HFFc6 (cell line): ENCODE measurements at places on chromosomes 6 and 20. TPM values are rescaled to one million over a fixed set of nuclear protein-coding genes. Genes with fewer than 3 reads are reported as not detected.

DNA sequence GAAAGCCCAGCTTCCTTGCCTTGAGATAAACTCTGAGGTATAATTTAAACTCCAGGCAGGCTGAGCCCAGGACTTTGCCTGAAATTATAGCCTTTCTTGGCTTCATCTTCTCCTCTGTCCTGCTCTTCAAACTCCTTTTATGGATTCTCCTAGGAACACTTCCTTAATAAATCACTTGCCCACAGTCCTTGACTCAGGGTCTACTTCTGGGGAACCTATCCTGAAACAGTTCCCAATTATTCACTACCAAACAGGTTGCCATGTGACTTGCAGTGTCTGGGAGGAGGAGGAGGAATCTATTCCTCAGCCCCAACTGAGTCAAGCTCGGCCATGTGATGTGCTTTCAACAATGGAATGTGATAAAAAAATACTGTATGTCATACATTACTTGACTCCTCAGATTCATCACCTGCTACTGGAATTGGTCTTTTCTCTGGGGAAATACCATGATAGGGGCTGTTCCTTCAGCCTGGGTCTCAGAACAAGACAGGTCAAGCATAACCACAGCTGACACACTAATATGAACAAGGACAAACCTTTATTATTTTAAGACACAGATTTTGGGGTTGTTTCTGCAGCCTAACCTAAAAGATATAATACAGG, 20.5 kb upstream of the CDKN1A start:
- DNase-seq: peak; percentile 59
- peaks cover 8% of the 10 kb centered on the region for H3K27me3 ChIP-seq
- no peak overlapping the region for H3K4me3 ChIP-seq
- no peak overlapping the region for H3K27ac ChIP-seq
- no peaks in the 10 kb centered on the region for H3K36me3 ChIP-seq

GRCh38 chr20:57985278-57985677, 243.2 kb downstream of the ANKRD60 start:
- no peak for DNase-seq
- no peaks in the 10 kb centered on the region for H3K36me3 ChIP-seq
- peaks cover 17% of the 10 kb centered on the region for H3K4me1 ChIP-seq
- no peak overlapping the region for H3K4me3 ChIP-seq
- peaks cover 10% of the 10 kb centered on the region for H3K27me3 ChIP-seq
- H3K27ac ChIP-seq: no peak overlapping the region

GRCh38 chr6:12069891-12070529, 57.9 kb downstream of the HIVEP1 start:
- no peak overlapping the region for H3K4me3 ChIP-seq
- no peaks in the 10 kb centered on the region; the same call in 1 of the 2 replicates for H3K27me3 ChIP-seq
- no peaks in the 10 kb centered on the region for H3K36me3 ChIP-seq
- peak; percentile 47 for DNase-seq
- peaks cover 33% of the 10 kb centered on the region for H3K4me1 ChIP-seq
- H3K27ac ChIP-seq: no peak overlapping the region; the same call in 1 of the 2 replicates

The PXMP4 gene
- 9.0 to 12.6 TPM (median 10.3 TPM) in 3 replicates for total RNA-seq

The EBF4 gene
- total RNA-seq: 0.48 TPM in 1 of 3 replicates, not detected in the others
